ENCODE measurements at places on chromosomes 6 and 20.
A peak's percentile ranks its signal among the peaks of the same experiment; 100 is the strongest.

DNA sequence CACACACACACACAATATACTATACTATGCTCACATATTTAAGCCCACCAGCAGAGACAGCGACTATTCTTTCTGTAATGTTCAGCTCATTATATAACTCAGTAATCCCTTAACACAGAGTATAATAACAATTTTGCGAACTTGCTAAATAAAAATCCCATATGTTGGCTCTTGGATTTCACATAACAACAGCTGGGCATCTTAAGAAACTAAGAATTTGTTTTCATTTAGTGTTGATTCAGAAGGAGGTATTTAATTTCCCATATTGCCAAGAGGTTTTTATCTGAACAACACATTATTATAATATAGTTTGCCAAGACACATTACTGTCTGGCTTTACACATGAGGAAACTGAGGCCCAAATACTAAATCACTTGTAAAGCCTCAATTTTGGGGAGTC lies 7.4 kb downstream of the ECT2L start:
- DNase-seq, result no peak

DNA sequence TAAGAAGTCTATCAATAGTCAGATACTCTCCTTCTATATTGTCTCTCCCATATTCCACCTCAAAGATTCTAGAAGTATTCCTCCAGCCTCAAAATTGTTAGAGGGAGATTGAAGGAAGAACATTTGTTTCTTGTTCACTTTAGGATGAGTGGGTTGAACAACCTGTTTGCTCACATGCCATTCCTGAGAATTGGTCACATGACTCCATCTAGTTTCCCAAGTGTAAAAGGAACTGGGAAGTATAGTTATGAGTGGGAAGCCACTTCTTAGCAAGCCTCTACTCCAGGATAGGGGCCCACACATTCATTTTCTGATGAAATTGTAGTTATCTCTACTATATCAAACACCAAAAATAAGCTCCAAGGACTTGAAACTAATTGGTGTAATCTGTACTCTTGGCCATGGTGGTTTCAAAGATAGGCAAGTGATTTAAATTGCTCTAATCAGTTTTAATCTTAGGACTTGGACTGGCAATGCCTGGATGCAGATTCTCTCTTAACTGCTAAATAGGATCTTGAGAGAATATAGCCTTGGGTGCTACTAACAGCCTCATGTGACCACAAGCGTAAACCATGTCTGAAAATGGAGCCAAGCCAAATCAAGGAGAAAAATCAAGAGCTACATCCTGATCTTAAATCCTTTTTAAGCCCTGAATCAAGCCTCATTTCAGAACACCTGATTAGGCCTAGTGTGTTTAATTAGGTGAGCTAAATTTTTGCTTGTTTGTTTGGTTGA lies 758.7 kb upstream of the MAN1A1 start:
- DNase-seq, result no peak

- peak; percentile 24 for DNase-seq
These were observed 792 bp upstream of the MICA start for GRCh38 chr6:31402324-31403282.

GRCh38 chr6:11714116-11714797 lies 64.3 kb downstream of the ADTRP start:
- no peak for DNase-seq

DNA sequence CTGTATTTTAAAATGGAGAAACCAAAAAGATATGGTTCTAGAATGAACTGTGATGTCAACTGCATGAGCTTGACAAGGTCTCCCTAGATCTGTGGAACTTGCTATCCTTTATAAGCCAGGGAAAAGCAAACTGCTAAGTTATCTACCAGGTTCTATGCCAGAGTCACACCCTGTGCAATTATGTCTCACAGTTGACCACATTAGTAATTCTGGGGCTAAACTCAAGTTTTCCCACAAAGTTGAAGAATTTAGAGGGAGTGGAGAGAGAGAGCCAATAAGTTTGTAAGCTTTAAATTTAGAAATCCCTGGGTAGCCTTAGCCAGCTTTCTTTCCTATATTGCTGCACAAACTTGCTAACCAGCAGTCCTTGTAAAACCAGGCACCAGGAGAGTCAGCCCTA lies 407.0 kb upstream of the SASH1 start:
- DNase-seq, result no peak

DNA sequence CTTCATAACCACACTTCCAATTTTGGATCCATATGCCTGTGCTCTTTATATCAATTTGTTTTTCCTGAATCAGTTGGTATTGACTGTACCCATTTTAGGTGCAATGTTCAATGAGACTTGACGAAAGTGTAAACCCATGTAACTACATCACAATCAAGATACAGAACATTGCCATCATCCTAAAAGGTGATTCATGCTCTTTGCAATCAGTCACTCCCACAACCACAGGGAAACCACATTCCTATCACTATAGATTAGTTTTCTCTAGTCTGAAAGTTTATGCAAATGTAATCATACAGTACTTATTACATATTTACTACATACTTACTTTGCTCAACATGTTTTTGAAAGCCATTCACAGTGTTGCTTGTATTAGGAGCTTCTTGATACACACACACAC lies 167.4 kb downstream of the ADGRG6 start:
- no peak for DNase-seq

- no peak for DNase-seq
These were observed 123.7 kb downstream of the IRF4 start for GRCh38 chr6:515267-515666.
